ENCODE measurements at places on chromosomes 1 and 21.

- DNase-seq: no peak
Measured at GRCh38 chr1:203625628-203626019, 1.0 kb upstream of the ATP2B4 start.

DNA sequence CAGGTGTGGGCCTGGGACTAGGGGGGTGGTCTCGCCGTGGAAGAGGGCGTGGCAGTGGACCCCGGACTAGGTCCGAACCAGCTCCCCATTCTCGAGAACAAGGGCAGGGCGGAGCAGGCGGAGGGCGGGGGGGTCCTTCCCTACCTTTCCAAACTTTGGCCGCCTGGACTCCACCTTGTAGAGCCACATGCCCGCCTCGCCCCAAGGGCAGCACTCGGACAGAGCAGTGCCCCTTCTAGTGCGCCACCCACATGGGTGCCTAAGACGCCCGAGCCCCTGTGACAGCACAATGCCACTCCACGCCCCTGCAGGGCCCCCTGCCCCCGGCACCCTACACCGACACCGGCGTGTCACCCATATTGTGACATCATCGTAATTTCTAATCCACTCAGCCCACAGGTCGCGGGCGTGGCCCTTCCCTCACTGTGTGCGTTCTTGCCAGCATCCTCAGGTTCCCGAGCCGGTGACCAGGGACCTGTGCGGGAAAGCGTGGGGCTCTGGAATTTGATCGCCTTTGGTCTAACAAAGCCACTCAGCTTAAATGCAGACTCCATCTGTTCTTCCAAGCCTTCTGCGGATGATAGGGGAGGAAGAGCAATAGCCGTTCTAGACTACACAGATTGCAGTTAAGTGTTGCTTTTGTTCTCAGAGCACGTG is 553 bp upstream of the STMN1 start:
- DNase-seq: no peak

- no peak for DNase-seq
Measured at GRCh38 chr21:45136500-45136899, 62.1 kb downstream of the ADARB1 start.

DNA sequence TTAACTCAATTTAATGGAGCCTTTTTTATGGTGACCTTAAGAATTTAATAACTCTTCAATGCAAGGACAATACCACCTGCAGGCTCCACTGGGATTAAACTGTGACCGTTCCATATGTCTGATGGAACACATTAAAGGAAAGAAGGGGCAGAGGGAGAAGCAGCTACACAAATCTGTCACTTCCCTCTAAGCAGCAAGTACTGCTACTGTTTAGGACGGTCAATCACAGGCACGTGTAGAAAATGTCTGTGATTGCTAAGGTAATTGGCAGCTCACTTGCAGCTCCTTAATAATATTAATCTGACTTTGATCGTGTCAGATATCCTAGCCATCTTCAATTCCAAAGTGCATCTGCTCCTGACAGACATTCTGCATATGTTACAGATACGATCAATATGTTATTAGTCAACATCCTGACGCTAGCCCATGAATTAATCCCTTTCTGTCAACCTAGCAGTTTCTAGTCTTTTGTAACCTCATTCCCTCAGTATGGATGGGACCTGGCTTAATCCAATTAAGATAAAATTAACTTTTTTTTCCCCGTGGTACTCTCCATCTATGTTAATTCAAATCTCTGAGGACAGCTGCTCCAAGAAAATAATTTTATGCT is 1012.4 kb downstream of the AMY1C start:
- no peak for DNase-seq

GRCh38 chr1:53369034-53369750 is 41.3 kb upstream of the LRP8 start:
- no peak for DNase-seq

- DNase-seq: no peak
Measured at GRCh38 chr1:47870946-47871676, 126.1 kb downstream of the TRABD2B start.

GRCh38 chr1:102901996-102902395 is 206.3 kb downstream of the COL11A1 start:
- no peak for DNase-seq

GRCh38 chr21:24148461-24148860 is 1458.8 kb downstream of the MRPL39 start:
- DNase-seq: no peak

GRCh38 chr1:54310439-54311328 is 95.5 kb downstream of the SSBP3 start:
- no peak for DNase-seq

- DNase-seq: no peak
Measured at GRCh38 chr21:44253832-44254710, 7.6 kb downstream of the DNMT3L start.

DNA sequence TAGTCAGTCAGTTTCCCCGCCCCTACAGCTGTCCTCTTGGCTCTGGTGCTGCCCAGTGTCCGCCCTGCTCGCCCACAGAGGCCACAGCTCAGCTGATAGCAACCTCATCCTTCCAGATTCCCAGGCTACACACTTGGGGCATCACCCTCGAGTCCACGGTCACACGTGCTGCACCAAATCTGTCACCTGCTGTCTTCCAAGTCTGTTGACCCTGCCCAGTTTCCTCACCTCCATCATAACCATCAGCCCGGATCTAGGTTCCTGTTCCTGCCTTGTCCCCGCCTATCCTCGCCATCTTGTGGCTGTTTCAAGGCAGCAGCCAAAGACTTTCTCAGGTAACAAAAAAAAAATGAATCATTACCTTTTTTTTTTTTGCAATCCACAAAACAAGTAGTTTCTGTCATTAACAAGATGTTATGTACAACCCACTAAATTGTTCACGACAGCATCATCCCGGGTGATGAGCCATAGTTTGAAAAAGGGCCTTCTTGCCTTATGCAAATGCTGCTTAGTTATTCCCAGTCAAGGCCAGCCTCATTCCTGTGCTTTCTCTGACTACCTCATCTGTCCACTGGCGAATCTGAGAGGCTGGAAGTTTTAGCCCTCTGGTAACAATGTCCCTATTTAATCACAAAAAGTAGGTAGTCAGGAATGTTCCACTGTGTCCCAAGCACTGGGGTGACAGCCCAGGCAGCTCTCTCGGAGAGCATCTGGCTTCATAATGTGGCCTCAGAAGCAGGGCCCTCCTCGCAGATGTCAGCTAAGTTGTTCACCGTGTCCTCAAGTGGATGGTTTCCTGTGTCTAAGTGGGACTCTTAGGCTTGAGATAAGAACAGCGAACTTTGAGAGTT is 4.9 kb upstream of the MIIP start:
- DNase-seq: no peak

DNA sequence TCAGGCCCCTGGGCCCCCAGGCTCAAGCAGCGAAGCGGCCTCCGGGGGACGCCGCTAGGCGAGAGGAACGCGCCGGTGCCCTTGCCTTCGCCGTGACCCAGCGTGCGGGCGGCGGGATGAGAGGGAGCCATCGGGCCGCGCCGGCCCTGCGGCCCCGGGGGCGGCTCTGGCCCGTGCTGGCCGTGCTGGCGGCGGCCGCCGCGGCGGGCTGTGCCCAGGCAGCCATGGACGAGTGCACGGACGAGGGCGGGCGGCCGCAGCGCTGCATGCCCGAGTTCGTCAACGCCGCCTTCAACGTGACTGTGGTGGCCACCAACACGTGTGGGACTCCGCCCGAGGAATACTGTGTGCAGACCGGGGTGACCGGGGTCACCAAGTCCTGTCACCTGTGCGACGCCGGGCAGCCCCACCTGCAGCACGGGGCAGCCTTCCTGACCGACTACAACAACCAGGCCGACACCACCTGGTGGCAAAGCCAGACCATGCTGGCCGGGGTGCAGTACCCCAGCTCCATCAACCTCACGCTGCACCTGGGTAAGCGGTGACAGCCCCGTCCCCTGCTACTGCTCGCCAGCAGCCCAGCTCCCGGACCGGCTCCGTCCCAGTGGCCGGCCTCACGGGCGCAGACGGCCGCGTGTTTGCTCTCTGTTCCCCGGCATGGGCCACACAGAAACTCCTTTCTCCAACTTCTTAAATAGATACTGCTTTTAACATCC is 539 bp downstream of the LAMC1 start:
- DNase-seq: no peak

GRCh38 chr1:114550336-114550735 is 31.1 kb downstream of the BCAS2 start:
- DNase-seq: no peak

- DNase-seq: no peak
Measured at GRCh38 chr1:238772322-238772721, 614.0 kb upstream of the CHRM3 start.

GRCh38 chr1:100462326-100463025 is 75.5 kb upstream of the GPR88 start:
- no peak for DNase-seq

DNA sequence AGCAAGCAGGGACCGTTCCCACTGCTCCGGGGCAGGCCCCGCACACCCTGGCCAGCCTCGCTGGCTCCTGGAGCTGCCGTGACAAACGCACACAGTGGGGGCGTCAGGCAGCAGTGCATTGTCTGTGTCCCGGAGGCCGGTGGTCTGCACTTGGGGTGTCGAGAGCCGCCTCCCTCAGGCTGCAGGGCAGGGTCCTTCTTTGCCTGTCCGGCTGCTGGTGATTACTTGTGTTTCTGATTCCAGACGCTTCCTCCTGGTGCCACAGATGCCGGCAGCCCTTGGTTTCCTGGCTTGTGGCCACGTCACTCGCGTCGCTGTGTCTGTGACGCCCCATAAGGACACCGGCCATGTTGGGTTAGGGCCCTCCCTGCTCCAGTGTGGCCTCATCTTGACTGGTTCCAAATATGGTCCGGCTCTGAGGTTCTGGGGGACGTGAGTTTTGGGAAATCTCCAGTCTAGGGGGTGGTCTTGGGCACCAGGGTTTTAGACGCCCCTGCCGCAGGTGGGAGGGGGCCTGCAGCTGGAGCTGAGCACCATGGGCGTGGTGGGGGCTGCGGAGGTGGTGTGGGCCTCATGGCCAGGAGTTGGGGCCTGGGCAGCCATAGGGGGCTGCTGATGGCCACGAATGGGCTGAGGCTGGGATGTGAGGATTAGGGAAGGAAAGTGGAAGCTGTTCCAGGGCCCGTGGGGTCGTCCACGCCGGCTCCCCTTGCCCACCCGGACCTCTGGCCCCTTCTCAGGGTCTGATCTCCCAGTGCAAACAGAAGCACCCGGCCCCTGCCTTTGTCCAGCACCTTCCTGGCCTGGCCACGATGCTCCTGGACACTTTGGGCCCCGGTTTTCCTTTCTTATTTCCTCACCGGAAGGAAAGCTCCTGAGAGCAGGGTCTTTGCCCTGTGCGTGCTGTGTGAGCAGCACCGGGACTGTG is 41.0 kb downstream of the SLX9 start:
- DNase-seq: no peak

- no peak for DNase-seq
Measured at GRCh38 chr1:229155472-229155871, 115.4 kb upstream of the RAB4A start.

GRCh38 chr1:1842360-1843146 is 48.3 kb downstream of the GNB1 start:
- DNase-seq: no peak

GRCh38 chr1:46221749-46222148 is 18.6 kb downstream of the LURAP1 start:
- no peak for DNase-seq

- DNase-seq: no peak
Measured at GRCh38 chr1:182453631-182454030, 3.7 kb downstream of the RGSL1 start.

- no peak for DNase-seq
Measured at GRCh38 chr1:110424699-110425611, 17.5 kb upstream of the LAMTOR5 start.

DNA sequence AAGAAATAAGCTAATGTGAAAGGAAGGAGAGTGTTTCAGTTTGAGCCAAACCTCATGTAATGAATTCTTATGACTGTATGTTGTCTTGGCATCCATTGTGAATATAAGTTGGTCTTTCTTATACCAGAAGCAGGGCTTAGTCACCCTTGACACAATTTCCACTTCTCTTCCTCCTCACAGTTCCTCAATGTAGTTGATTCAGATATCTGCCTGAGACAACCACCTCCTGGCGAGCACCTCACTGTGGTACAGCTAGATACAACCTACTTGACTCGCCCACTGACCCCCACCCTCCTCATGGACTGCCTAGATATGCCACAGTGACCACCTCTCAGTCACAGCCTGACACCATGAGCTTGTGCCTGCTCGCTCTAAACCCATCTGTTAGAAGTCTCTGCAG is 45.6 kb downstream of the KYAT3 start:
- no peak for DNase-seq

GRCh38 chr1:6889875-6890480 is 104.7 kb downstream of the CAMTA1 start:
- DNase-seq: no peak

GRCh38 chr1:248576260-248576980 is 1.9 kb upstream of the OR2T34 start:
- no peak for DNase-seq

- DNase-seq: no peak
Measured at GRCh38 chr1:62175568-62176179, 19.0 kb upstream of the L1TD1 start.

- no peak for DNase-seq
Measured at GRCh38 chr1:189180057-189180456, 1297.6 kb downstream of the BRINP3 start.

DNA sequence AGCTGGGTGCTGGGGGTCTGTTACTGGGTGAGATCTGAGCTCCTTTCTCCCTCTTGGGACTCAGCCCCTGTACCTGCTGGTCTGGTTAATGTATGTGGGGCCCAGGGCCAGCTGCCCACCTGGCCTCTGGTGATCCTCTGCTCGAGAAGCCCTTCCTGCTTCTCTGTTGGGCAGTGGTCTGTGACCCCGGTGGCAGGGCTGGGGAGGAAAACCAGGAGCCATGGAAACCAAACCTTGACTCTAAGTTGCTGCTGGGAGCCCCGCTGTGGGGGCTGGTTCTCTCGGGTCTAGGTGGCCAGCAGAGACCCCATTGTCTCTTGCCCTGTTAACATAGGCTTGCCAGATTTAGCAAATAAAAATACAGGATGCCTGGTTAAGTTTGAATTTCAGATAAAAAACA is 1.3 kb downstream of the PADI1 start:
- no peak for DNase-seq

GRCh38 chr1:226980565-226981385 is 40.7 kb downstream of the COQ8A start:
- no peak for DNase-seq

DNA sequence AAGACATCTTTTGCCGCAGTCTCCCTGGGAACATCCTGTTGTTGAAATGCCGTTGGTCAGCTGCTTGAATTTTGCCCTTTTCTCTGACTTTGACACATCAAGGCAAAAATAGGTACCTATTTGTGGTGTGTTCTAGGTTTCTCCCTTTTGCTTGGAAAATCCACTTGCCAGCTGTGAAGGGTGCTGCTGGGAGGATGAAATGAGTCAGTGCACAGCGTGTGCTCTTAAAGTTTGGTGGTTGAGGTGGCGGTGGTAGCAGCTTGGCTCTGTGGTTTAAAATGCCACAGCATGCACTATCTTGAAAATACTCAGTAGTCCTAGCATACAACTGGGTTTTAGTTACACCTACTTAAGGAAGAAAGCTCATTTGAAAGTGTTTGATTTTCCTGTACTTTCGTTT is 183.8 kb downstream of the DHRS3 start:
- peak; percentile 45 for DNase-seq

GRCh38 chr1:240602189-240602588 is 9.8 kb downstream of the GREM2 start:
- no peak for DNase-seq

Measured in activated naive CD8-positive, alpha-beta T cell treated with anti-CD3 and anti-CD28 coated beads, Interleukin-2, amount 50 U/mL, for 16 hours (primary cell).